Adipocyte (in vitro differentiated cells): ENCODE measurements at places on chromosomes 2 and 18.

GRCh38 chr2:185738679-185739472, at the start of gene FSIP2:
Gene FSIP2, plus strand, starts transcription at chr2:185738804. Its CDS starts 91 bp downstream, at chr2:185738895.
- peak; percentile 84 for DNase-seq

DNA sequence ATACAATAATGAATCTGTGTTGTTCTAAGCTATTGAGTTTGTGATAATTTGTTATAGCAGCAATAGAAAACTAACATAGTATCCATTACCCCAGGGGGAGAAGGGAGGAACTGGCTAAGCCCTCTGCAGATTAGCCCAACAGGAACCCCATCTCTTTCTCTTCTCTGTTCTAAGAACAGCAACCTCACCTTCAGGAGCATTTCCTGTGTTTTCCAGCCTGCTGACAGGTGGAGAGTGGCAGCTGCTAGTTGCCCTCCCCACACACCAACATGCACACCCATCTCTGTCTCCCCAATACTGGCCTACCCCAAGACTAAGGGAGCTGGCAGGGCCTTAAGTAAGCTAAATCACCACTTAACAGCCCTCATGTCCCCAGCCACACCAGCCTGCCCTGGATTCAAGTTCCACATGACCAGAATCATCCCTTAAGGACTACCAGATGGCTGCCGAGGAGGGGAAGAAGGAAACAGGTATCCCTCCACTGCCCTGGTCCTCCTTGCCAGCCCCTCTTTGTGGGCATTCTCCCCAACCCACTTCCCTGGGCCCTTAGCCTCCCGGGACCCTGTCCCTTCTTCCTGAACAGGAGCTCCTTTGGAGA, 52.8 kb downstream of the TRABD2A start:
- DNase-seq = no peak

DNA sequence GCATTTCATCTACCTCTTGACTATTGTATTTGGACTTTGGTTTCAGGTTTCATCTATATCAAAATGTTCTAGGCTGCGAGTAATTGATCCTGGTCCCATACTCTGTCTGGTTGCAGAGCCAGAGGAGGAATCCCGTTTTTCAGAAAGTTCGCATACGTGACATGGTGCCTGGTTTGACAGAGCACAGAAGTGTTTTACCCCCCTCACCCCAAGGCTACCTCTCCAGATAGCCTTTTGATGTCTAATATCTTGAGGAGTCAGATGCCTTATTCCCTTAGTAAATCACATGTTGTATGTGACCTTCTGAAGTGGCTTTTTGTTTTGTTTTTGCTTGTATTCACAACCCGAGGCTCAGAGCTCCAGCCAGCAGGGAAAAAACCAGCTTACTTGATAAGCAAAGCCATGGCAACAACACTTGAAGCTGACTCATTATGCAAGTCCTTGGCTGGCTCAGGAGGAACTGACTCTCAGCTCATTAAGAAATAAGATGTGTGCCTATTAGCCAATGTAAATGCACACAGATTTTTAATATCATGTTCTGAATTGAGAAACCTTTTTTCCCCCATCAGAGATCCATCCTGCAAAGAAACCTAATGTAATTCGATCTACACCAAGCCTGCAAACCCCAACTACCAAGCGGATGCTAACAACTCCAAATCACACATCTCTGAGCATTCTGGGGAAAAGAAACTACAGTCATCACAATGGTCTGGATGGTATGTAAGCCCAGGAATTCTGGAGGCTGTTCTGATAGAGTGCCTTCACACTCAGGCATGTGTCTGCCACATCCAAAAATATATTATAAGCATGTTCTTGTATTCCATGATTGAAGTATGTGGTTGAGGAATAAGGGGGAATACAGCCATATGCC, 41.4 kb downstream of the OXER1 start:
- DNase-seq = peak; percentile 85

DNA sequence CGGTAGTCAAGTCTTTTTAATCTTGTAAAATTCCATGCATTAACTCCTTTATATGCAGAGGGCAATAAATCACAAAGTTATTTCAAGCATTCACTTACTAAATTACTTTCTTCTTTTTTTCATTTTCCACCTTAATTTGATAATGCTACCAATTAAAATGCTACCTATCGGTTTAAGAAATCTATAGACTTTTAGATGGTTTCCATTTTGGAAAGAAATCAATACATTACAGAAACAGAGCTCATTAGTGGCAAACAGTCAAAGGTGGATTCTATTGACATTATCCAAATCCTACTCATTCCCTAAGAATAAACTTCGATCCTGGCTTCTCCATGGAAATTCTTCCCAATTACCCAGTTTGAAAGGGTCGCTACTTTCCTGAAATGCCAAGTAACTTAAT, 176.5 kb downstream of the MREG start:
- DNase-seq = no peak

DNA sequence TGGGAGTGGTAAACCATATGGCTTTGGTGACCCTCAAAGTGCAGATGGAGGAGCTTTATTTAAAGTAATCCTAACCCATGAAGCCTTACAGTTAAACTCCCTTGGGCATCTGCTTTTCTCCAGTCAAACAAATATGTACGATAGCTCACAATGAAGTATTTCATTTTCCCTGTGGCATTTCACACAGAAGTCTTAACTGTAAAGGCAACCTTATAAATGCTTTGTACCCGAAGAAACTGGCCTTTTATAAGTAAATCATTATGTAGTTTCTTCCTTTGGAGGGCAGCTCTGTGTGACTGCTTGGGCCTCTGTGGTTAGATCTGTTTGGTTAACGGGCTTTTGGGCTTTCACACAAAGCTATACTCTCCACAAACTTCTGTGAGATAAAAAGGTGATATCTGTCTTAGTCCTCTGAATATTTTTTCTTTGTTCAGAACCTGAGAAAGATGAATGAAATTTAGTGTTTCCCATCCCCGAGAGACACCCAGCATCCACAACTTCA, 46.6 kb downstream of the SCN1A start:
- DNase-seq = peak; percentile 9

- DNase-seq = no peak
These were observed 444.9 kb downstream of the ARHGAP15 start for GRCh38 chr2:143574069-143574468.
